NT2/D1 (cell line): ENCODE measurements at places on chromosomes 12 and 14.
A peak's percentile ranks its signal among the peaks of the same experiment; 100 is the strongest.

- DNase-seq: no peak
Observed at GRCh38 chr14:105034315-105035039, 13.6 kb upstream of the CDCA4 start.

DNA sequence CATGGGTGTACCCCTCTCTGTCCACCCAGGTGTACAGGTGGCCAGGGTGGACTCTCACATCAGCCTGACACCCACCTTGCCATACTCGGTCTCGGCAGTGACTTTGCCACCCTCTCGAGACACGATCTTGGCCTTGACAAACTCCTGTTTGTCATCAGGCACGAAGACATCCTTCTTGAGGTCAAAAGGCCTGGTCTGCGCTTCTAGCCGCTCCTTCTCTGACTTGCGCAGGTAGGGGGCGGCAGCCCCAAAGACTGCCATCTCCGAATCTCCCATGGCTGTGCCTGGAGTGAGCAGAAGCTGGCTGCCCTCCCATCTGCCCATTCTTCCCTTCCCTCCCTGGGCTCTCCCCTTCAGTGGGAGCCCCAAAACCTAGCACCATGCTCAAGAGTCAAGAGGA lies 2.0 kb downstream of the MYH7 start:
- no peak for DNase-seq

DNA sequence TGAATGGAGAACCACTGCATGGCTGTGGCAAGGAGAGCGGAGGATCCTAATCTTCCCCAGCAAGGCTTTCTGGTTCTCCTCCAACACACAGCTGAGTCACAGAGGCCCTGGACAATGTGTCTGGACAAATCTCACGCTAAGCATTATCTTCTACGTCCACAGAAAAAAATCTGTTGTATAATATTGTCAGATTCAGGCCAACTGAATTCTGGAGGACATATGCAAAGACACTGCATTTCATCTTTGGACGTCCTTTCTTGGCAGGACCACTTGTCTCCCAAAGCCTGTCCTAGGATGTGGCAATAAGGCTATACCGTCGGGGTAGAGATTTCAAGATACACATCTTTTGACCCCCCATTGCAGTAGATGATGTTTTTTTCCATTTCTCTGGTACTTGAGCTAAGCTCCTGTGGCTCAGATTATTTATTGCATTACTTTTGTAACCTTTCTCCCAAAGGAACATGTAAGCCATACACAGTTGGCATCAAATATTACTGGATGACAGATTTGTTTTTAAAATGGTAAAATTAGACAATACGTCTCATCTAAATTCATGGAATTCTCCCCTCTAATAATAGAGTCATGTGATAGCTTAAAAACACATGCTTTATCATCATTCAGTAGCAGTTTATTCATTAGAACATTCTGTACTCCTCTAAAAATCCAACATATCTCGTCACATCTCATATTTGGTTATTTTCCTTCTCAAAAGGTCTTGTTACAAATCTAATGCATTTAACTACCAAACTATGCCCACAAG lies 19.4 kb downstream of the LMO3 start:
- no peak for DNase-seq

- no peak for DNase-seq
Observed at GRCh38 chr12:88763536-88764100, 183.3 kb upstream of the KITLG start.

GRCh38 chr14:101336183-101336582 lies 225.1 kb upstream of the DIO3 start:
- DNase-seq: no peak

DNA sequence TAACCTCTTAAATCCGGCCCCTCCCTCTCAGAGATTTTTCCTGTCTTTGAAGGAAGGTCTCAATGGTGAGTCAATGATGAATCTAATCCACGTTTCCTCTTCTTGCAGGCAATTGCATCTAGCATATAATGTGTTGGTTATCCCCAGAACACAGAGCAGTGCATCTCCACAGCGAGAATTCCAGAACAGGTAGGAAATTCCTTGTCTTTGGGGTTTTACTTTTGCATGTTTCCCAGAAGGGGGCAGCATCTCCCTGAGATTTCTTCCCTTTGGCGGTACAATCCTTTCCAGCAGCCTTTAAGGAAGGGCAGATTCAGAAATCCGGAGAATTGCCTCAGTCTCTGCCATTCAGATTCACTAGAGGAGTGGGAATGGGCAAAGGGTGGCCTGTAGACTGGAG lies 128.0 kb downstream of the KCNA5 start:
- DNase-seq: peak; percentile 78

- no peak for DNase-seq
Observed at GRCh38 chr14:65847075-65847847, 434.7 kb downstream of the FUT8 start.

- DNase-seq: no peak
Observed at GRCh38 chr14:38616959-38617358, 361.1 kb upstream of the CLEC14A start.

GRCh38 chr12:48856379-48856778 lies 4.4 kb upstream of the DDX23 start:
- DNase-seq: no peak

DNA sequence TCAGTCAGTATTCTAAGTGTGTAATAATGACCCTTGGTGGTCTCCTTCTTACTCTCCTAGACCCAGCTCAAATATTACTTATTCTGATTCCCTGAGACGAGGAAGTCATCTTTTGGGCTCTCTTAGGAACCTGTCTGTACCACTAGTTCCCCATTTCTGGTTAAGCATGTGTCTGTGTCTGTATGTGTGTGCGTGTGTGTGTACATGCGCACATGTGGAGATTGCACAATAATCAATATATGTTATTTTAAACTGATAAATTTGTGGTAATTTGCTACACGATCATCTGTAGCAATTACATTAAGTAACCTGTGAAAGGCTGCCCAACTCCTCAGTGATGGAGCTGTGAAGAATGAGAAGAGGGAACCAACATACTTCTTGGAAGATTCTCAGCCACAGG lies 132.2 kb downstream of the ASCL4 start:
- no peak for DNase-seq

- no peak for DNase-seq
Observed at GRCh38 chr14:92848887-92849286, 54.8 kb downstream of the GOLGA5 start.

DNA sequence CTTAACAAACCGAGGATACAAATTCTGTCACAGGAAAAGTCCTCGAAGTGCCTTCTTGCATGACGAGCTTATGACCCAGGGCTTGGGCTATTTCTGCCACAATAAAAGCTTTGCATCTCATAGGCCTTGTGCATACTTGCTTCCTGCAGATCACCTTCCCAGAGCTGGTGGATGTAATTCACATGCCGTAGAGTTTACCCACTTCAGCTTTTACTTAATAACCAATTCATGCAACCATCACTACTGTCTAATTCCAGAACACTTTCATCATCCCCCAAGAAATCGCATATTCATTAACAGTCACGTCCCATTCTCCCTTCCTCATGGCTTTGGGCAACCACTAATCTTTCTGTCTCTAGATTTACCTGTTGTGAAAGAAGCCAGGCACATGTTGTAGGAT lies 9.0 kb upstream of the BDKRB1 start:
- DNase-seq: no peak

GRCh38 chr14:58562141-58562540 lies 75.6 kb upstream of the DACT1 start:
- DNase-seq: no peak
